ENCODE measurements at places on chromosomes 7 and 10. TPM values are rescaled to one million over a fixed set of nuclear protein-coding genes. Genes with fewer than 3 reads are reported as not detected.

Gene CDK1
- 0.12 TPM for total RNA-seq

Gene SFXN4
- 8.0 TPM for total RNA-seq

Gene ATG9B
- not detected for total RNA-seq

Gene OR2A1
- 0.08 TPM for total RNA-seq

Gene AGMO
- 0.35 TPM for total RNA-seq

Gene TAS2R41
- not detected for total RNA-seq

Gene CRYGN
- total RNA-seq: not detected

Gene UPK3BL1
- 5.4 TPM for total RNA-seq

Gene HOXA13
- total RNA-seq: not detected

Gene ZNF467
- total RNA-seq: 1.7 TPM

Gene ABCB4
- total RNA-seq: 0.12 TPM

Gene OR9A2
- total RNA-seq: 0.12 TPM

Gene PAX4
- total RNA-seq: not detected

Gene PRLHR
- total RNA-seq: not detected

Gene GTF2IRD1
- 6.8 TPM for total RNA-seq

Gene IMMP2L
- 14.6 TPM for total RNA-seq

Gene NT5C2
- 78.2 TPM for total RNA-seq

Gene ITPRIP
- 4.0 TPM for total RNA-seq

Gene SLC35B4
- 30.7 TPM for total RNA-seq

All from smooth muscle cell of the coronary artery (primary cell).